ENCODE measurements at places on chromosomes 5 and 9.

- no peak for DNase-seq
These were observed 11.9 kb upstream of the NXNL2 start for GRCh38 chr9:88523056-88523455.

- DNase-seq = no peak
These were observed 63.6 kb upstream of the TNPO1 start for GRCh38 chr5:72752909-72753308.

GRCh38 chr5:58775701-58776262 lies 192.9 kb downstream of the RAB3C start:
- no peak for DNase-seq

DNA sequence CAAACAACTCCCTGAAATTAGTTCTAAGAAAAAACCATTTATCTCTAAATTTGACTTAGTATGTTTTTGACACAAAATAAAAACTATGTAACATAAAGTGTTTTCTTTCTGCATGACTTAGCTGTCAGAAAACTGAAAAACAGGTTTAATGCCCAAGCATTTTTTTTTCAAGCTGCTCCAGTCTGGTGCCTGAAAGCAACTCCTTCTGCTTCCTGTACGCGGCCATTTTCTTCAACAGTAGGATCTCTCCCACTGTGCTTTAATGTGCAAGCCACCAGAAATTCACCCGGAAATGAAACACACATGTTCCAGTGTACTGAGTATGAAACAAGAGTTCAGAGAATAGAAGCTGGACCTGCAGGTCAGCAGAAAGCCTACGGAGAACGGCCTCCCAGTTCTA lies 161.2 kb downstream of the MED27 start:
- DNase-seq = no peak

DNA sequence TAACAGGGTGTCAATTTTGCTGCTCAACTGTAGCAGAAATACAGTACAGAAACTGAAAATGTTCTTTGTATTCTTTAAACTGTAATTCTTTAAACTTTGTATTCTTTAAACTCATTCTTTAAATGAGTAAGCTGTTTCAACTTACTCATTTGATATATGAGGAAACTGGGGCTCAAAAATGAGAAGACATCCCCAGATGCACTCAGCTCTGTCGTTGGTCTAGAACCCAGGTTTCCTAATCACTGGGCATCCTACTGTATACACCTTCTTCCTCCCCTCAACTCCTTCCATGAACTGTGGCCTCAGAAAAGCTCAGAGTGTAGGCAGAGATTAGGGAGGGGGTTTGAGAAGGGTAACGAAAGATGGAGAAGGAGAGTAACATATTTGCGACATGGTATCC lies 136.5 kb upstream of the MAST4 start:
- DNase-seq = no peak

GRCh38 chr9:36750630-36751029 lies 177.9 kb downstream of the MELK start:
- no peak for DNase-seq

DNA sequence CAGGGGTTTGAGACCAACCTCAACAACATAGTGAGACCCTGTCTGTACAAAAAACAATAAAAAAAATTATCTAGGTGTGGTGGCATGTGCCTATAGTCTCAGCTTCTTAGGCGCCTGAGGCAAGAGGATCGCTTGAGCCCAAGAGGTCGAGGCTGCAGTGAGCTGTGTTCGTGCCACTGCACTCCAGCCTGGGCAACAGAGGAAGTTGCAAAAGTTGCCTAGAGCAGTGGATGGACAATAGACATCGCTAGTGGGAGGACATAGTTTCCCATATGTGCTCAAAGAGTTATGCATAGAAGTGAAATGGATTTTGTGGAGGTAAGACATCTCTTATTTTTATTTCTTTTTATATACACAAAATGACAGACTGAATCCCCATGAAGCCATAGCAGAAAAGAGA lies 19.0 kb downstream of the HNRNPK start:
- no peak for DNase-seq

DNA sequence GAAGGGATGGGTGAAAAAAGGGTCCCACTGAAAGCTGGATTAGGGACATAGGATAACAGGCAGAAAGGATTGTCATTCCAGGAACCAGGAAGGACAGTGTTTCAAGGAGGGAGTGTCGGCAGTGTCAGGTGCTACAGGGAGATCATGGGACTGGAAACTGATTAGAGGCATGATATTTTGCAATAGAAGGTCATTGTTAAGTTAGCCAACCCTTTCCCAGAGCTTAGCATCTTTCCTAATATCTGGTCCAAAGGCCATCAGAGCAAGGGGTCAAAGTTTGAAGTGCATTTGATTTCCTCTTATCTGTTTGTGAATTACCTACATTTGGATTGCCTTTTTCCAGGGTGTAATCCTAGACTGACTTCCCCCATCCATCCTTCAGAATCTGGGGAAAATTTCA lies 91.3 kb downstream of the DOCK2 start:
- DNase-seq = no peak

GRCh38 chr9:135811801-135812200 lies 95.5 kb downstream of the CAMSAP1 start:
- no peak for DNase-seq

DNA sequence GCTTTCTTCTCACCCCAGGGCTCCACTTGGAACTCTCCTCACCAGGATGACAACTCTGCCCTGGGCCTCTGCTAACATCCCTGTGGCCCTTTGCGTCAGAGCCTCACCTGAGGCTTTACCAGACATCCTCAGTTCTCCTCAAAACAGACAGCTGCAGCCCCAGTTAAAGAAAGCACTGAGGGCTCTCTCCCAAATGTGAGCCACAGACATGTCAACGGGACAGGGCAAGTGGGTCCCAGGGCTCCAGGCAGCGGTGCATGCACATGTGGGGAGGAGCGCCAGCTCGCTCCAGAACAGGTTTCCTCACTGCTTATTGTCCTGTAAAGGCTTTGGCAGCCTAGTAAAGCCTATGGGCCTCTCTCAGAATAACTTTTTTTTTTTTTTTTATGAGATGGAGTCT lies 37.3 kb downstream of the IPPK start:
- no peak for DNase-seq

- no peak for DNase-seq
These were observed 24.2 kb upstream of the MACIR start for GRCh38 chr5:103234239-103234975.

- no peak for DNase-seq
These were observed 9.6 kb downstream of the PIP5K1B start for GRCh38 chr9:68714416-68715180.

- no peak for DNase-seq
These were observed 1.0 kb upstream of the SAP30L start for GRCh38 chr5:154444556-154445421.

- DNase-seq = no peak
These were observed 7.4 kb downstream of the ADAM19 start for GRCh38 chr5:157568222-157568621.
